ENCODE measurements at places on chromosomes 2 and 18. TPM values are rescaled to one million over a fixed set of nuclear protein-coding genes. Genes with fewer than 3 reads are reported as not detected.

FSHR gene
- not detected for total RNA-seq

REG3A gene
- total RNA-seq = not detected

CHRND gene
- 2.2 TPM for total RNA-seq

BMP10 gene
- total RNA-seq = not detected

SAG gene
- total RNA-seq = not detected

KCNK3 gene
- 21.7 TPM for total RNA-seq

NCKAP5 gene
- 0.20 TPM for total RNA-seq

- no peak for DNase-seq
Measured at GRCh38 chr2:33581872-33582271, 17.2 kb downstream of the FAM98A start.

DNA sequence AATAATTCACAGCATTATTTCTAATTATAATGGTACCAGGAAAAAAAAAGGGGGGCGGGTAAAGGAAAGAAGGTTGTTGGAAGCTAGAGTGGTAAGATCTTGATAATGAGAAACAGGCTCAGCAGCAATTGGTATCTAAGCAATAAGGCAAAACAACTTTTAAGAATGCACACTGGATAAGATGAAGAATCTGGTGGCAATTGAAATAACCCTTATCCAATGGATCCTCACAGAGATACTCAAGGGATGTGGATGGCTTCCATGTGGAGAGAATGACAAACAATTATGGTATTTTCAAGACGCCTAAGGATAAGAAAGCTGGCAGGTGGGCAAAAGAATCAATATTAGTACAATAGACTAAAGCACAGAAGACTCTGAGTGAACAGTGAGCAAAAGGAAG lies 153.6 kb downstream of the UPP2 start:
- DNase-seq = no peak

DNA sequence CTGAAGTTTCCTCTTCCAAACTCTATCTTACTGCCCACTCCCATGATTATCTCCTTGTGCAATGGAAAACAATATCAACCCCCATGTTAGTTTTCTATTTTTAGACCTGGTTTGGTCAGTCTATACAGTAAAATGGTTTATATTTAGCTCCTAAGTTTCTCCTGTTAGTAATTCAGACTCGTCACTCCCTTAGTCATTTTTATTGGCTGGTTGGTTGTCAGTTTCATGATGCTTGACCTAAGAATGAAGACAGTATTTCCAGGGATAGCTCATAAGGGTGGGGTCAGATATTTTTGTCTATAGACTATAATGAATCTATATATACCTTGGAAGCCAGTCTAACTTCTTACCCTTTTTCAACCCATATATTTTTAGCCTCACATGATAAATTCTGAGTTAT lies 61.4 kb upstream of the NEUROD1 start:
- no peak for DNase-seq

DNA sequence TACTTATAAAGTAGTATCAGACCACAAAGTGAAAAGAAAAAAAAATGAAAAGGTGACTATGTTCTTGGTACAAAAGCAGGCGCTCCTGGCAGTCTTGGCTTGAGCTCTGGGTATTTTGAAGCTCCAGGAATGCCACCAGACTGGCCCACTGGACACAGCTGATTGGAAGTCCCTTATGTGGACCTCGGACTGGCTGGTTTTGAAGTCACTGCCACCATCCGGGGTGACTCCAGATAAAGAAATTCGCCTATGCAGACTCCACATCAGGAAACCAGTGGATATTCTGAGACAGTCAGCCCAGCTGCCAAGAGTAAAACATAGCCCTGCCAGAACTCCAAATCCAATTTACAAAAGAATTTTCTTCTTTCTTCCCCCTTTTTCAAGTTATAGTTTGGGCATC lies 28.0 kb downstream of the ACKR3 start:
- DNase-seq = no peak

GRCh38 chr2:155947069-155947468 lies 385.5 kb downstream of the NR4A2 start:
- no peak for DNase-seq

GRCh38 chr2:129113776-129114175 lies 795.1 kb upstream of the HS6ST1 start:
- no peak for DNase-seq

DNA sequence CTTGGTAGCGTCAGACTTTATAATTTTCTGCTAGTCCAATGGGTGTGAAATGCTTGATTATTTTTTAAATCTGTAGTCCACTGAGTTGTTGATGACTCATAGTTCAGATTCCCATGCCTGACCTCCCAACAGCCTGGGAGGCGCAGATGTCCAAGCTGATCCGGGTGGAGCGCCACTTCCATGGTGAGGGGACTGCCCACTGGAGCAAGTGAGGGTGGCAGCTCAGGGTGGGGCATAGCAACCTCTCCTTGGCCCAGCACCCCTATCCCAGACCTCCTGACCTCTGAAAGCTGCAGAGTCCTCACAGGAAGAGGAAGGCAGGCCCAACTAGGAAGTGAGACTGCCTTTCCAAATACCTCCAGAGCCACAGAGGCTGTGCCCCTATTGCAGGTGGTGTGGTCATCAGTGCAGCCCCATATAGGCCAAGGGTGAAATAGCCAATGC lies 4.4 kb downstream of the MAL start:
- DNase-seq = no peak

GRCh38 chr2:151770995-151771394 lies 36.7 kb upstream of the NEB start:
- no peak for DNase-seq

DNA sequence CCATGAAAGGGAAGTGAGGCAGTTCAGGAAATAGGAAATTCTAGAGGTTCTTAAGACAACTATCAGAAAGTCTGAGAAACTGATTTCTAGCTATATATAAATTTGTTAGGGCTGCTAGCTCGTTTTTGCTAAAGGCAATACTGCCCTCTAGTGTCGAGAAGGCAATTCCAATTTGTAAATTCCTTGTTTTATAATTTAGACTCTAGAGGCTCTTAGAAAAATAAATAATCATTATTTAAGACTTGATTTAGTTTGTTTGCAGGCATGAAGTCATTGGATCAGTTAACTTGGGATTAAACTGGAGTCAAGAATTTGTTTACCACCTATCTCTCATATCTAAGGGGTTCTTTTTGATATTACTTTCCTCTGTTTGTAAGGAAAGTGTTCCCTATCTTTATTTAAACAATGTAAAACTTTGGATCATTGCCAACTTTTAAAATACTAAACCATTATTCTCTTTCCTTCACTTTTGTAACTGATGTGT lies 66.2 kb downstream of the ACVR2A start:
- DNase-seq = no peak

GRCh38 chr18:55236150-55236931 lies 277.1 kb upstream of the CCDC68 start:
- DNase-seq = no peak

DNA sequence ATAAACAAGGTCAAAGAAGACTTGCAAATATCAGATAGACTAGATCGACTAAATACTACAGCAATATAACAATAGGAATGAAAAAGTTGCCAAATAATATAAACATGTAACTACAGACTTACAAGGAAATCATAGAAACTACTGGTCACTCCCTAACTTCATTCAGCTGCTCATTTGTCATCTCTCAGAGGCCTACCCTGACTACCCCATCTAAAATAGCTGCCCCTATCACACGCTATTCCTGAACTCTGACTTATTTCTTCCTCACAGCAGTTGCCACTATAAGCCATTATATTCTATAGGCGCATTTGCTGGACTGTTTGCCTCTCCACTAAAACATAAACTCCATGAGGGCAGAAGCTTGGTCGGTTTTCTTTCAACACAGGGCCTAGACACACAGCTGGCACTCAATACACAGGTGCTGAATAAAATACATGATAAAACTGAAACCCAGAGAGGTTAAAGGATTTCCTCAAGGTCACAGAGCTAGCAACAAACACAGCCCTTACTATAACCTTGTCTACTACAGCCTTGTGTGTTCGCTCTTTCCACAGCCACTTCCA lies 1.8 kb downstream of the STRN start:
- DNase-seq = no peak

DNA sequence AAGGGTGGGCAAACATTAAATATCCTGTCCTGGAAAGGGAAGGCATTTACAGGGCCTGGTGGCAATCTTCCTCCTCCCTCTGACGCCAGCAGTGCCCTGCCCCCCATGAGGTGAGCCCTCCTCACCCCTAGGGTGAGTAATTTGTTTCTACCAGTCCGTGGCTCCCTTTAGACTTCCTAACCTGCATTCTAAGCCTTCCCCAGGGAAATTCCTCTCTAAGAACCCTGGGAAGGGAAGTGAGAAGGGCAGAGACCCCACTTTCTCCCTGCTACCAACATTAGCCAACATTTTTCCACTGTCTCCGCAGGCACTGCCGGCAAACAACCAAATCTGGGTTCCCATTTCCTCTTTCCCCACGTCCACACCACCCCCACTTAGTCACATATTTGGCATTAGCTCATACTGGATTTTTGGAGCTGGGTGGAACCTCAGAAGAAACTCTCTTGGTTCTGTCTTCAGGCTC lies 69.3 kb downstream of the NRP2 start:
- DNase-seq = no peak

DNA sequence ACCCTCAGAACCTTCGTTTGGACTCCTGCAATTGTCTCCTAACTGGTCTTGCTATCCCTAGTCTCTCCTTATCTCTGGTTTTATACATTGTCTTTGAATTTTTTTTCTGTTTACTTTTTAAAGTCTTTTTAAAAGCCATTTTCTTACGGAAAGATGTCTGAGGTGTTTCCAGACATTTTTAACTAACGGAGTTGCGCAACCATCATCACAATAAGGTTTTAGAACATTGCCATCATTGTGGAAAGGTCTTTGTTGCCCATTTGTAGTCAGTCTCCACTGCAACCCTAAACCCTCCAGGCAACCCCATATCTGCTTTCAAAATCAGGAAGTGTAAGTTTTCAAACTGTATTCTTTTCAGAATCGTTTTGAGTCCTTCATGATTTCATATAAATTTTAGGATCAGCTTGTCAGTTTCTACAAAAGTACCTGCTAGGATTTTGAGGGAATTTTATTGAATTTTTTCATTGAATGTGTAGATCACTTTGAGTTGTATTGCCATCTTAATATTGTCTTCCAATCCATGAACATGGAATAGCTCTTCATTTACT lies 46.3 kb downstream of the ANKRD12 start:
- no peak for DNase-seq

Data from glutamatergic neuron (in vitro differentiated cells).